ENCODE measurements at places on chromosomes 7 and 10.
A peak's percentile ranks its signal among the peaks of the same experiment; 100 is the strongest.

DNA sequence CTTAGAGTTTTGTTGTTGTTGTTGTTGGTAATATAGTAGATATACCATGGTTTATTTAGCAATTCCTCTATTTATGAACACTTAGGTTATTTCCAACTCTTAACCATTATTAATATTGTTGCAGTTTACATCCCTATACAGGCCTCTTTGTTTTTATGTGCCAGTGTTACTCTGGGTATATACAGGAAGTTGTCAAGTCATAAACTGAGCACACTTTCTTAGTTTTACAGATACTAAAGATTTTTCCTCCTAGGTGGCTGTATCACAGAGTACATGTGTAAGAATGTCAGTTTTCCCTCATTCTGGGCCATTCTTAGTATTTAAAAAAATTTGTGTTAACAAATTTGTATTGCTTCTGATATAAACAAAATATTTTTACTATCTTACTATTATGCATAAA, 128.4 kb downstream of the ARL4A start:
- no peak for DNase-seq

DNA sequence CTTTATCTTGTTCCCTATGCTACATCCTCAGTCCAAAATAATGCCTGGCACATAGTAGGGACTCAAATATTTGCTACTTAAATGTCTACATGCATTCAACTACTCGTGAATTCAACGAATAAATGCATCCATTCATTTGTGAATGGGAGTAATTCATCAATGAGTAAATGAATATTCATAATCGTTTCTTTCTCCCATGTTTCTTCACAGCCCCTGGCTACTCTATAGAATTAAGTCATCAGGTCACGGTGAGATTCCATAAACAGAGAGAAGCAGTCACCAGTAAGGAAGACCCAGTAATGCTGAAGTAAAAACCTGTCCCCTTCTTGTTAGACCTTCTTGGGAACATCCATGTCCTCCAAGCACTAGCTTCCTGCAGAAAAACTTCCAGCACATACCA, 48.4 kb downstream of the ATE1 start:
- no peak for DNase-seq

GRCh38 chr10:6385665-6386064, 182.9 kb downstream of the PFKFB3 start:
- no peak for DNase-seq

DNA sequence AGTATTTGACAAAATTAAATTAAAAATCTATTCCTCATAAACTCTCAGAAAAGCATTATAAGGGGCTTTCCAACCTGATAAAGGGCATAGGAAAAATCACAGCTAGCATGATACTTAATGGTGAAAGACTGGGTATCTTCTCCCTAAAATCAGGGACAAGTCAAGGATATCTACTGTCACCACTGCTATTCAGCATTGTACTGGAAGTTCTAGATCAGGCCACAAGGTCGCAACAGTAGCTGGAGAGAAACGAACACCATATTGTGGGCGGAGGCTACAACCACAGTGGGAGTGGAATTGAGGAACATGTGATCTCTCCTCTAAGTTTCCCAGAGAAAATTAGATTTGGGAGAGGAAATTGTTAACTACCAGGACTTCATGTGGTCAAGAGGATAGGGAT, 70.0 kb upstream of the NAMPT start:
- DNase-seq: no peak

GRCh38 chr10:70858759-70859158, 29.6 kb downstream of the PCBD1 start:
- no peak for DNase-seq

GRCh38 chr7:4189131-4189570, 492.9 kb upstream of the FOXK1 start:
- no peak for DNase-seq

DNA sequence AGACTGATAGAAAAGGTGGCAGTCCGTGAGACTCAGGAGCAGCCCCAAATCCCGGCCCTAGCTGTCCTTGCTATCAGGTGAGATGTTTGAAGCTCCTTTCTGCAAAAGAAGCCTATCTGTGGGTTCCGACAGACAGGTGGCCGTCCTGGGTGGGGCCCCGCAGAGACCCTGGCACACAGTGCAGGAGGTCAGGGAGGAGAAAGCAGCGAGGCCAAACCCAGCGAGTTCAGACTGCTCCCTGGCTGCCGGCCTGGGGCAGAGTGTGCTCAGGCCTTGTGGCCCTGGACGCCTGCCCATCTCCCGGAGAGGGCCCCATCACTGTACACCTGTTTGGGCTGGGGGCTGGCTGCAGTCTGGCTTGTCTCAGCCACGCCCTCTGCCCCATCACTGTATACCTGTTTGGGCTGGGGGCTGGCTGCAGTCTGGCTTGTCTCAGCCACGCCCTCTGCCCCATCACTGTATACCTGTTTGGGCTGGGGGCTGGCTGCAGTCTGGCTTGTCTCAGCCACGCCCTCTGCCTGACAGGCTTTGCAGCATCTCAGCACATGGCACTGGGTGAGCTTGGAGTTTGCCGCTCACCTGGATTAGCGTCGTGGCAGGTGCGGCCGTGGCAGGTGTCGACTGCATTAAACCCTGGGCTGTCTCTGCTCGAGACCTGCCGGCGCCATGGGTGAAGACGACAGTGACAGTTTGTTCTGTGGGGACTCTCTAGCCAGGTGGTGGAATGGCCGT, 11.8 kb upstream of the PRKAR1B start:
- no peak for DNase-seq

GRCh38 chr10:131129544-131129943, 182.0 kb downstream of the TCERG1L start:
- DNase-seq: no peak

DNA sequence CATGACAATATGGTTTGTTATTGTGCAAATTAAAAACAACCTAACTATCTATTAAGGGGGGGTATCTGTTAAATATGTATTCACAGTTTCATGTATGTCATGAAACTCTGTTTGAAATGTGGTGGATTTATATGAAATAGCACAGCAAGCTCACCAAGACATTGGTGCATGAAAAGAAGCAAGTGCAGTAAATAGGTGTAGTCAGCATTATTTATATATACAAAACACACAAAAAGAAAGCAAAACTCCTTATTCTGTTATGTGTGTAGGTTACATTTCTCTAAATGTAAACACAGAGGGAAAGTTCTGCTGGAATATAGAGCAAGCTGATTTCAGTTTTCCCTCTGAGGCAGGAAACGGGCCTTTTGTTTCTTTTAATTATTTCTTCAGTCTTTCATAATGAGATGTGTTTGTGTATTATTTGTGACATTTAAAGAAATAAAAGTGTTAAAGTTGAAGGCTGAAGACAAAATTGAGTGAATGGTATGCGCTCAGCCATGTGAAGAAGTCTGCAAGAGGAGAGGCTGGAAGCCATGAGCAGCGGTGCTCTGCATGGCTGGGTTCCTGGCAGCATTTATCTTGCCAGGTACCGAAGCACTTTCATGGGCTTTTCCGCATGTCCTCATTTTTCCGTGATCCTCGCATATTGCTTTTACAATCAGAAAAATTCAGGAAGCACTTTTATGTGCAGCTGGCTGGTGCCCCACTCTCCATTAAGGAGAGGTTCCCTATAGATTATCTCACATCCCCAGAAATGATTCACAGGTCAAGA, 38.5 kb downstream of the GRID1 start:
- no peak for DNase-seq

DNA sequence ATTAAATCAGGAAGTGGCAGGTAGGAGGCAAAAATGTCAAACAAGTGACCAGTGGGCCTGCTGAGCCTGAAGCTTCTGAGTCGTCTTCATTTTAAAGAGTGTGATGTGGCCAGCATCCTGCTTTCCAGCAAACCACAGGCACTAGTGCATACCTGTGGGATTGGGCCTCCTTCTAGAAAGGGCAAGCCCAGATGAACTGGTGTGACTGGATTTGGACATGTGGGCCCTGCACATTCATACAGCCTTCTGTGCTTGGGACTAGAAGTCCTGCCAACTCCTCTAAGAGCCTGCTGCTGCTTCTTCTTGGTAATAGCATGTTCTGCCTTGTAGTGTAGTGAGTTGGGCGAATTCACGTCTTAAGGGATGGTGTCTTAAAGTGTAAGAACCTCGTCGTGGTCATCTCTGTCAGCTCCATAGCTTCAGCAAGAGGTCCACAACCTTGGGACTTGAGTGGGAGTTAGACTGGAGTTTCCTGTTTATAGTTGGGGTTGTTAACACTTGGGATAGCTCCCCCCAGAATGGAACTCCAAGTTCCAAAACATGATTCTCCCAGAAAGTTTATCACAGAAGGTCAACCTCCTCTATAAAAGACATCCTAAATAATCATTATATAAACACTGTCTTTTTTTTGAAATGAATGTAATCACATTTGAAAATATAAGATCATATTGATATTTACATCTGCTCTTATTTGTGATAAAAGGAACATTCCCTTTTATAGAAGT, 11.2 kb downstream of the BMPER start:
- DNase-seq: no peak

DNA sequence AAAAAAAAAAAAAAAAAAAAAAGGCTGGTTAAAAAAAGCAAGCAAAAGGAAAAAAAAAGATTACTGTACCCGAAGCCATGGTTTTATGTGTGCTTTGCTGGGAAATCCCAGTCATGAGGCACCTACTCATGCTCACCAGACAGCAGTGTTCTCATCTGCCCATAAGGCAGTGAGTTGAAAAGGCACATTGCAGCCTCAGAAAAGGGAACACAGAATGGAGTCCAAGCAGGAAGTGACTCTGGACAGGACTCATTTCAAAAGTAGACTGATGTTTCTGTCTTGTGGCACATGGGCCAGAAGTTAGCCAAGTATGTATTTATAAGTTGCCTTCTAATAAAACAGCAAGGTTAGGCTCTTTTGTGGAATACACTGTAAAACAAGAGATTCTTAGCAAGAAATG, 40.2 kb downstream of the PDSS1 start:
- DNase-seq: peak; percentile 40

DNA sequence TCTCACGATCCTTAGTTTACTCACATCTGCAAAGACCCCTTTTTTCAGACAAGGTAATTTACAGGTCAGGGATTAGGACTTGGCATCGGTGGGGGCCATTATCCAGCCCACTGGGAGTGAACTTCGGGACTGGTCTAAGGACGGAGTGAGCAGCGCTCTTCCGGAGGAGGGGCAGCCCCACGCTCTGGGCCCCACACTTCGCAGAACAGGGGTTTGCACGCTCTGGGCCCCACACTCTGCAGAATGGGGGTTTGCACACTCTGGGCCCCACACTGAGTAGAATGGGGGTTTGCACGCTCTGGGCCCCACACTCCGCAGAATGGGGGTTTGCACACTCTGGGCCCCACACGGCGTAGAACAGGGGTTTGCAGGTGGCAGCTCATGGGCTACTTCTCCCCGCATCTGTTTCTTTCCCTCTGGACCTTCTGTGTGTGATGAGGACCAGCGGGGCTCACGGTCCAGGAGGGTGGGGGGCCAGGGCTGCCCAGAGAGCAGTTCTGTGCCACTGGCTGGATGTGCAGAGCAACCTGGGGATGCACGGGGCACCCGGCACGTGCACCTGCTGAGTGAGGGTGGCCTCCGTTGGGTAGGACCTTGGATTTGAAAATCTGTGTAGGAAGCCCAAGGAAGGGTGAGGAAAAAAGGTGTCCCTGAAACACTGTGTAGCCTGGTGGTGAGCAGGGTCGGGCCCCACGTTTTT, 134.8 kb downstream of the WDR37 start:
- no peak for DNase-seq

- no peak for DNase-seq
Observed at GRCh38 chr7:143878884-143879283, 23.1 kb downstream of the TCAF1 start.

DNA sequence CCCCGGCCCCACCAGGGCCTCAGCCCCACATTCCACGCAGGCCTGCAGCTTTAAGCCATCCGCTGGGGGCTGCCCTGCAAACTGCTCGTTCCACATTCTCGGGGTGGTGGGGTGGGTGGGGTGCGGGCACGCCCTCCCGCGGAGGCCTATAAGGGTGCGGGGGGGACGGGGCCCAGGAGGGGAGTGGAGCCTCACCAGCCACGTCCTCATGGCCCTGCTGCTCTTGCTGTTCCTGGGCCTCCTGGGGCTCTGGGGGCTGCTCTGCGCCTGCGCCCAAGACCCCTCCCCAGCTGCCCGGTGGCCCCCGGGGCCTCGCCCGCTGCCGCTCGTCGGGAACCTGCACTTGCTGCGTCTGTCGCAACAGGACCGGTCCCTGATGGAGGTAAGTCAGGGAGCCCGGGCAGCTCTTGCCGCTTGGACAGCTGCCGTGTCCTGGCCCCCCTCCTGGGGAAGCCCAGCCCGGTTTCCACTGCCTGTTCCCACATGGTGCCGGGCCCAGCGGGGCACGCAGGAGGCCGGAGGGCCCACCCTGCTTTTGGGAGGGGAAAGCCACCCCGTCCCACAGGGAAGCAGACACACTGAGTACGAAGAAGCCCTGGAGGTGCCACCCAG, at the start of gene CYP2W1:
CYP2W1 (plus strand) TSS at position 178 of the 612 bp plus-strand sequence; CDS start at position 209, 31 bp downstream.
- DNase-seq: no peak

DNA sequence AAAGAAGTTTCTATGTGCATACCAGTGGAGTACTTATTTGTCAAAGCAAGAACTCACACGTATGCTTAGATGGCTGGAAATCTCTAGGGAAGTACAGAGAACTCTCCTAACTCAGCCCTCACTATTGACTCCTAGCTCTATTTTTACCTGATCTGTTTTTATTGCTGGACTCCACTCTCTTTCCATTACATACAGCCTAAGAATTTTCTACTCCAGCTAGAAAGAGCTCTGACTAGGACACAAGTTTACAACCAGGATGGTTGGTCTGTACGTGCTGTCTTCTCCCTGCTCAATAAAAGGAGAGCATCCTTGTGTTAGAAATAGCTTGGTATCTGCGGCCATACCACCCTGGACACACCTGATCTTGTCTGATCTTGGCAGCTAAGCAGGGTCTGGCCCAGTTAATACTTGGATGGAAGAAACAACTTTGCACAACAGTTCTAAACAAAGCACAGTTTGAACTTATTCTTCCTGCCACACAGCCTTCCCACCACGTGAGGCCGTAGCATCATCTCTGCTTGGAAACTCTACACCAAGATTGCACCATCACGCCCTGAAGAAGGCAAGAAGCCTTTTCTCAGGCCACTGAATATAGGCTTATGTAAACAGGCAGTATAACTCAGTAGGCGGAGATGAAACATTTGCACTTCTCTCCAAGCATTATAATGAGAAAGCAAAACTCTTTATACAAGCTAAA, 50.7 kb downstream of the KCNMA1 start:
- DNase-seq: no peak

GRCh38 chr7:27242555-27243339, at the start of gene EVX1:
EVX1 (plus strand) TSS chr7:27242802; CDS start chr7:27243031, 229 bp downstream.
- DNase-seq: no peak

DNA sequence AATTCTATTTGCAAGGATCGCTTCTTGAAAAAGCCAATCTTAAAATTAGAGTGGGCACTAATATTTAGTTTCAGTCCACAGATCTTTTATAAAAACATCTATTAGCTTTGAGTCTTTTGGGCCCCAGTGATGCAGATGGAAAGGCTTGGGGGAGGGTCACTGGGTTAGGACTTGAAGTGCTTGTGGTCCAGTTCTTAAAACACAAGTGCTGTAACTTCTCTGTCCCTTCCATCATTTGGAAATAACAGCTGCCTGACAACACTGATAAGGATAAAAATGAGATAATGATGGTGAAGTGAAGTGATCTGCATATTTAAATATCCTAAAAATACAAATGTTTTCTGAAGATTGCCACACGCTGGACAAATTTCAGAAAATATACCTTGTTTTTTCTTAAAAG, 37.1 kb upstream of the ZRANB1 start:
- DNase-seq: no peak

All from activated naive CD4-positive, alpha-beta T cell treated with Interleukin-2 at 50 U/mL for 16 hours (primary cell).